ENCODE measurements at places on chromosomes 1 and 21.
A peak's percentile ranks its signal among the peaks of the same experiment; 100 is the strongest.

DNA sequence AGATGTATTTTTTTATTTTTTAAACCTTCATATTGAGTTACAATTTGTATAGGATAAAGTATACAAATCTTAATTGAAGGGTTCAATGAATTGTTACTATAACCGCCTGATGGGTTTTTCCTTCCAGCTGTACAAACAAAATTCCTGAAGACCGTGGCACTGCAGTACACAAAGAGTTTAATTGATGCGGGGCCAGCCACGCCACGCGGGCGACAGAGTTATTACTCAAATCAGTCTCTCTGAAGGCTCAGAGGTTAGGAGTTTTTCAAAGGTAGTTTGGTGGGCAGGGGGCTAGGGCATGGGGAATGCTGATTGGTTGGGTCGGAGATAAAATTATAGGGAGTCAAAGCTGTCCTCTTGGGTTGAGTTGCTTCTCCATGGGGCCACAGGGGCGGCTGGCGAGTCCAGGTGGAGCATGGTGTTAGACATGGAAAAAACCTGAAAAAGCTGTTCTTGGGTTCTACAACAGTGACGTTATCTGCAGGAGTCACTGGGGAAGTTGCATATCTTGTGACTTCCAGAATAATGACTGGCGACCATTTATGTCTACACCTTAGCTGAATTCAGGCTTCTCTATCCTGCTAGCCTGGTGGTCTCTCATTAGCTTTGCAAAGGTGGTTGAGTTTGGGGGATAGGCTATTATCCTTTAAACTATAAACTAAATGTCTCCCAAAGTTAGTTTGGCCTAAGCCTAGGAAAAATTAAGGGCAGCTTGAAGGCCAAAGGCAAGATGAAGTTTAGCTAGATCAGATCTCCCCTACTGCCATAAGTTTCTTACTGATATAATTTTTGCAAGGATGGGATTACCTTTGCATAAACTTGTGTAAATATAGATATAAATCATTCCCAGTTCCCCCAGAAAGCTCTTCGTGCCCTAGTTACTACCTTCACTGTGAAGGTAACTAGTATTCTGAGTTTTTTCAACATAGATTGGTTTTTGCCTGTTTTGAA is 13.0 kb upstream of the TMEM9 start:
- no peak for DNase-seq

- DNase-seq = peak; percentile 93
These were observed at the start of gene PIK3C2B for GRCh38 chr1:204494281-204495077. Gene PIK3C2B (minus strand): TSS chr1:204494805. CDS start chr1:204469802, 25,003 bp downstream.

DNA sequence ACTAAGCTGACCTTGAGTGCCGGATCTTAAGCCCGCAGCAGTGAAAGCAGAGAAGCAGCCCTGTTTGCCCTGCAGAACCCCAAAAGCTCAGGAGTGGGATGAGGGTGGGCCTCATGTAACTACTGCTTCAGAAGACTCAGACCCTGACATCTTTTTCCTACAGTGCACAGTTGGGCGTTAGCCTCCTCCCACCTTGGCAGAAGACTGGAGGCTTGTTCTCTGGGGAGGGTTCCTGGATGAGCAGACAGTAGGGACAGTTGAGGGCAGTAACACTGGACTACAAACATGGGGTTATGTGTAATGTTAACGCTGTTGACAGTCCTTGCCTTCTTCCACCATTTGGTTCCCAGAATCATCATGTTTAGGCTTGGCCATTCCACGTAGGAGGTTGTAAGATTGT is 9.6 kb downstream of the CTPS1 start:
- no peak for DNase-seq

- DNase-seq = no peak
These were observed 118.0 kb upstream of the MARK1 start for GRCh38 chr1:220409771-220410595.

GRCh38 chr1:246427611-246428010 is 79.5 kb downstream of the SMYD3 start:
- DNase-seq = no peak

- no peak for DNase-seq
These were observed 30.8 kb downstream of the ADAMTS1 start for GRCh38 chr21:26814386-26814785.

- no peak for DNase-seq
These were observed 283.1 kb downstream of the GRIK1 start for GRCh38 chr21:29656504-29657239.

DNA sequence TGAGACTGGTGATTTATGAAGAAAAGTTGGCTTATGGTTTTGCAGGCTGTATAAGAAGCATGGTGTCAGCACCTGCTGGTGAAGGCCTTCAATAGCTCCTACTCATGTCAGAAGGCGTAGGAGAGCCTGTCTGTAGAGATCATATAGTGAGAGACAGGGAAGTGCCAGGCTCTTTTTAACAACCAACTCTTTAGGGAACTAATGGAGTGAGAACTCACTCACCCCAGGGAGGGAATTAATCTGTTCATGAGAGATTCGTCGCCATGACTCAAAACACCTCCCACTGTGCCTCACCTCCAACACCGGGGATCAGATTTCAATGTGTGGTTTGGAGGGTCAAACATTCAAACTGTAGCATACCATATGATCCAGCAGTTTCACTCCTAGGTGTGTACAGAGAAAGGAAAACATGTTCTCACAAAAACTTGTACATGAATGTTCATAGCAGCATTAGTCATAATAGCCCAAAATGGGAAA is 72.6 kb downstream of the TTC3 start:
- DNase-seq = no peak

DNA sequence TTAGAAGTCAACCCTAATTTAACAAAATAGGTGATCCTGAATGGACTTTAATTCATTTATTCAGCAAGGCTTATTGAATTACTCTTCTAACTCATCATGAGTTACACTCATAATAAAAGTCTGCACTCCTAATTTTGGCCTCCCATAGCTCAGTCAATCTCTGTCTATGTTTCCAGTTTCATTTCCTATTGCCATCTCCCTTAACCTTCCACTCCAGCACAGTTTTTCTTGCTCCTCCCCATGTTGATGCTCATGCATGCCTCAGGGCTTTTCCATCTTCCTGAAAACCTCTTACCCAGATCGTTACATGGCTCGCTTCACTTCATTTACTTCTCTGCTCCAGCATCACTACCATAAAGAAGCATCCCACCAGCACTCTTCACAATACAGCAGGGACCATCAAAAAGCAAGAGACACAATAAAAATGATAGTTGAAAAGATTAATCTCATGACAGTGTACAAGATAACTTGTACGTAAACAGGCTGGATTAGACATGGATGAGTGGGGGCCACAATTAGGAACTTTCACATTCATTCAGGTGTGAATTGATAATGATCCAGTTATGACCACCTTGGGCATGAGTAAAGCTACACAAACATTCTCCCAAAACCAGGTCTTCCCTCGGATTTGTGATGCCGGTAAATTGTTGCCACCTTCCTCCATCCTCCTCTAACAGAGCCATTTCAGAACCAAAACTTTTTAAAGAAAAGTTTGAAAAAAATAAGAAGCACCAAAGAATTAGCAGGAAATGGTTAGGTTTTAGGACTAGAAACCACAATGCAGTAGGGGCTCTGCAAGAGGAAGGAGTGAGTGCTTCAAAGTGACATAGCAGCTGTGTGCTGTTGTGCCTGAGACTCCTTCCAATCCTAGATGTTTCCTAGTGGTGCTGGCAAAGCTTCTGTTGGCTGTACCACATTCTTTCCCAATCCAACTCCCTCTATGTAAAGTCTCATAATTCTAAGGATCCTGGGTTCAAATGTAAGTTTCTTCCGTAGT is 89.8 kb downstream of the OLFML2B start:
- DNase-seq = no peak

DNA sequence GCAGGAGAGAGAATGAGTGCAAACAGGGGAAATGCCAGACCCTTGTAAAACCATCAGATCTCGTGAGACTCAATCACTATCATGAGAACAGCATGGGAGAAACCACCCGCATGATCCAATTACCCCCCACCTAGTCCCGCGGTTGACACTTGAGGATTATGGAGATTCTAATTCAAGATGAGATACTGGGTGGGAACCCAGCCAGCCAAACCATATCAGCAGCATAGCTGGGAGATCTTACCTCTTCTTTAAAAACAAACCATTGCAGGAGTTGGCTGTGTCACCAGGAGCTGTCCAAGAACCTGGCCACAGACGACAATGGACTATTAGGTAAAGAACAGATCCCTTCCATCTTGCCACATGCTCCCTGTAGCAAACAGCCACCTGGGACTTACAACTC is 422.7 kb downstream of the MATN1 start:
- DNase-seq = no peak

DNA sequence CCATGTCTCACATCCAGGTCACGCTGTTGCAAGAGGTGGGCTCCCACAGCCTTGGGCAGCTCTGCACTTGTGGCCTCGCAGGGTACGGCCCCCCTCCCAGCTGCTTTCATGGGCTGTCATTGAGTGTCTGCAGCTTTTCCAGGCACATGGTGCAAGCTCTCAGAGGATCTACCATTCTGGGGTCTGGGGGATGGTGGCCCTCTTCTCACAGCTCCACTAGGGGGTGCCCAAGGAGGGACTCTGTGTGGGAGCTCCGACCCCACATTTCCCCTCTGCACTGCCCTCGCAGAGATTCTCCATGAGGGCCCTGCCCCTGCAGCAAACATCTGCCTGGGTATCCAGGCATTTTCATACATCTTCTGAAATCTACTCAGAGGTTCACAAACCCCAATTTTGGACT is 219.4 kb downstream of the LRRC7 start:
- DNase-seq = no peak

- DNase-seq = no peak
These were observed 33.7 kb upstream of the PLA2G2C start for GRCh38 chr1:20220036-20220435.

DNA sequence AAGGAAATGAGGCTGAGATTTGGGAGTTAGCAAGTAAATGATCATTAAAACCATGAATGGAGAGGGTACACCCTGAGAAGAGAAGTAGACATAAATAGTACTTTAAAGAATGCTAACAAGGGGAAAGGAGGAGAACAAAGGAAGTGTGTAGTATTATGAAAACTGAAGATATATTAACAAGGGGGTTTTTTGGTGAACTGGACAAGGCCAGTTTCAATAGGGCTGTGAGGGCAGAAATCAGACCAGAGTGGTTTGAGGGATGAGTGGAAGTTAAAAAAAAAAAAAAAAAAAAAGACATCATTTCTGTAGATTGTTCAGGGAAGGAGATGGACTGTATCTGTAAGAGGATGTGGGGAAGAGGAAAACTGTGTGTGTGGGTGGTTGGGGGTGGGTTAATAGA is 137.1 kb downstream of the PLA2G4A start:
- DNase-seq = no peak

- DNase-seq = no peak
These were observed 54.7 kb downstream of the NDUFS5 start for GRCh38 chr1:39080831-39081270.

GRCh38 chr1:95033843-95034242 is 38.9 kb downstream of the ALG14 start:
- DNase-seq = no peak

DNA sequence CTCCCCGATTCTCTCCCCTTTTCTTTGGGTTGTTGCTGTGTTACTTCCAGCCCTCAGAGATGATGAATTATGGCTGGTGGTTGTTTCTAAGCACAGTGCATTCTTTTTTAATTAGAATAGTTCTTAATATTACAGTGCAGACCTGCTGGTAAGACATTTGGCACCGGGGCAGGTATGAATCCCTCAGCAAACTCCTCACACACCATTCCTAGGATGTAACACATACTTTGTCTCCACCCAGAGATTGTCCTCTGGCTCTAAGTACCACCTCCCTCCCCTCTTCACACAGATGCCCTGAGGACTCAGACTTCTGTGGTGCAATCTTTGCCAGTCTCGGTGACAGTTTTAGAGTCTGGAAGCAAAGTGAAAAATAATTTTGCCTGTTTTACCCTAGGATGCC is 143.1 kb downstream of the HLX start:
- no peak for DNase-seq

- no peak for DNase-seq
These were observed 30.5 kb downstream of the TBCE start for GRCh38 chr1:235397733-235398132.

- no peak for DNase-seq
These were observed 18.5 kb upstream of the OR10J5 start for GRCh38 chr1:159554261-159554660.

GRCh38 chr1:82921759-82922158 is 1077.2 kb downstream of the TTLL7 start:
- no peak for DNase-seq

DNA sequence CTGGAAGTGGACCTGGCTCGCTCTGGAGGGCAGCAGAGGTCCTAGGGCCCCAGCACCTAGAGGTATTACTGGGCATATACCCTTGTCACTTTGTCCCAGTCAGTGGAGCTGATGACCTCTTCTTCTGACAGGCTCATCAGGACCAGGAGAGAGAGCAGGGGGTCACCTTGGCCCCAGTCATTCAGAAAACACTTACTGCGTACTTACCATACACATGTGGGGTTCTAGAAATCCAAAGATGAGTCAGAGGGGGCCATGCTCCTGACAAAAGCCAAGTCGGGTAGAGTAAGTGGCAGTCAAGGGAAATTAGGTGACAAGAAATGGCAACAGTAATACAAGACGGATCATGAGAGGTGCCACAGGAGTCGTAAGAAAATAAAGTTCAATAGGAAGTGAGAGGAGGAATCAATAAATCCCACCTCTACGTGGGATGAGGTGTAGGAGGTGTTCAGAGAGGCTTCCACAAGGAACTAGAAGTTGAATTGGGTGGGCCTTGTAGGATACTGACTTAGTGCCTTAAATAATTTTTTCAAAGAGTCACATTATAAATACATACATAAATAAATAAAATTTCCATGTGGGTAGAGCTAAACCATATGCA is 6.8 kb downstream of the KCNC4 start:
- no peak for DNase-seq

GRCh38 chr1:3101124-3101939 is 32.3 kb downstream of the PRDM16 start:
- DNase-seq = no peak

DNA sequence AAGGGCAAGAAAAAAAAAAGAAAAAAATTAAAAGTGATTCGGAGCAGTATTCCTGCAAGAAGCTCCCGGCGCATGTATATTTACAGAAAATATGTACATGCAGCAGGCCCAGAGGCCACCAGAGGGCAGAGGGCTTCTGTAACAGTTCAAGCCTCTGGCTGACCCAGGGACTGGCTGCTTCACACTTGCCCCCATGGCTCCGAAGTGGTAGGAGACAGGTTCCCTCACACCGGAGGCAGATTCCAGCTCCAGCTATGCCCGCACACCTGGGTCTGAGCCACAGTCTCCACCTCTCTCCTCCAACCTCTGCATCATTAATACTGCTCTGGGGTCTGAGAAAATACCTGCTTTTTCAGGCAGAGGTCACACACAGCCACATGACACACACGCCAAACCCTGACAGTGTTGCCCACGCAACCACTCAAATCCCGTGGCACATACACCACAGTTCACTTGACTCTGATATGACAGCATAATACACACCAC is 2.2 kb upstream of the ARHGAP30 start:
- peak; percentile 83 for DNase-seq

- no peak for DNase-seq
These were observed 24.5 kb upstream of the RCSD1 start for GRCh38 chr1:167605576-167605975.

DNA sequence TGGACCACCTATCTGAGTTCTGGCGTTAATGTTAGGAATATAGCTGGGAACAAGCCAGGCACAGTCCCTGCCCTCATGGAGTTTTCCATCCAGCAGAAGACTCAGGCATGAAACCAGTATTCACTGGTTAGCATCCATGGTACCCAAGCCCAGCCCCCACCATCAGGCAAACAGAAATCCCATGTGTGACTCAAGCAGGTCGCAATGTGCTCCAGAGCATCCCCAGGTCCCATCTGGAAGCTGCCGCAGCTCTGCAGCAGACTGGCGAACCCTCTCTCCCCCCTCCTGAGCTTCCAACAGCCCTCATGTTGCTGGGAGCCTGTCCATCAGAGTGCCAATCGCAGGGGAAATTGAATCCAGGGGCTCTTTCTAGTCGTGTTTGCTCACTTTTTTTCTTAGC is 174.2 kb downstream of the RRAGC start:
- no peak for DNase-seq
